ENCODE measurements at places on chromosomes 2 and 18.

GRCh38 chr2:49335546-49335945 is 181.2 kb upstream of the FSHR start:
- no peak for DNase-seq

DNA sequence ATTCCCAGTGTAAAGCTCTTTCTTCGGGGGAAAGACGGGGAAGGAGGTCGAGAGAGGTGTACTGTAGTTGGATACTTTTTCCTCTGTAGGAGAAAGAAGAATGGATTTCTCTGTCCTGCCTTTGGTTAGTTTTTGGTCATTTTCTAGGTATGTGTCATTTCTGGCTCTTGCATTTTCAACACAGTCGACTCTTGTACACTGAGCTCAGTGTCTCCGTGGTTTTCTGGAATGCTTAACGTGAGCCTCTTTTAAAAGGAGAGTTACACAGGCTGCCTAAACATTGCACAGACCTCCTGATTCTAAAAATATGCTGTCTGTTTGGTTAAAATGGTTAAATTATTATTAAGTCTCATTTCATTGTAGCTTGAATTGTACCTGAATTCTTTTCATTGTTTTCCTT is 21.8 kb upstream of the GLS start:
- no peak for DNase-seq

DNA sequence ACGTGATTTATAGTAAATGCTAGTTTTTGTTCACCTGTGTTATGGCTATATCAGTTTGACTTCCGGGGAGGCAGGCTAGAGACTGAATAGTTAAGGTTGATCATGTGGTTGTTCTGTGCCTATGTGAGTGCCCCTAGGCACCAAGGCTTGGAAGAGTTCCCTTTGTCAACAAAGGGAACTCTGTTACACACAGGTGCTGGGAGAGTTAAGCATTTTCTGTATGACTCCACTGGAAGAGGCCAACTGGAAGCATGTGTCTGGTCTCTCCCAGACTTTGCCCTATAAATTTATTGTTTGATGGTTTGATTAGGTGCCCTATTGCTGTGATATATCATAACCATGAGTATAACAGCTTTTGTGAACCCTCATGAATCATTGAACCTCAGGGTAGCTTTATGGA is 63.8 kb downstream of the ARL6IP6 start:
- DNase-seq: no peak

- no peak for DNase-seq
These were observed 298.8 kb downstream of the ZNF407 start for GRCh38 chr18:74896390-74896991.

DNA sequence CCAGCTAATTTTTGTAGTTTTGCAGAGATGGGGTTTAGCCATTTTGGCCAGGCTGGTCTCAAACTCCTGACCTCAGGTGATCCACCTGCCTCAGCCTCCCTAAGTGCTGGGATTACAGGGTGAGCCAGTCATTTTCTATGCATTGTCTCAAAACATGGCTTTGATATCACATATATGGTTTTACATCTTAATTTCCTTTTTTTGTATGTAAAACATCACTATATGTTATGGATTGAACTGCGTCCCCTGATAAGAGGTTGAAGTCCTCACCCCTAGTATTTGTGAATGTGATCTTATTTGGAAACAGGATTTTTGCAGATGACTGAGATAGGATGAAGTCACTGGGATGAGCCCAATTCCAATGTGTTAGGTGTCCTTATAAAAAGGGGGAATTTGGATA is 89.8 kb upstream of the MYCN start:
- no peak for DNase-seq

DNA sequence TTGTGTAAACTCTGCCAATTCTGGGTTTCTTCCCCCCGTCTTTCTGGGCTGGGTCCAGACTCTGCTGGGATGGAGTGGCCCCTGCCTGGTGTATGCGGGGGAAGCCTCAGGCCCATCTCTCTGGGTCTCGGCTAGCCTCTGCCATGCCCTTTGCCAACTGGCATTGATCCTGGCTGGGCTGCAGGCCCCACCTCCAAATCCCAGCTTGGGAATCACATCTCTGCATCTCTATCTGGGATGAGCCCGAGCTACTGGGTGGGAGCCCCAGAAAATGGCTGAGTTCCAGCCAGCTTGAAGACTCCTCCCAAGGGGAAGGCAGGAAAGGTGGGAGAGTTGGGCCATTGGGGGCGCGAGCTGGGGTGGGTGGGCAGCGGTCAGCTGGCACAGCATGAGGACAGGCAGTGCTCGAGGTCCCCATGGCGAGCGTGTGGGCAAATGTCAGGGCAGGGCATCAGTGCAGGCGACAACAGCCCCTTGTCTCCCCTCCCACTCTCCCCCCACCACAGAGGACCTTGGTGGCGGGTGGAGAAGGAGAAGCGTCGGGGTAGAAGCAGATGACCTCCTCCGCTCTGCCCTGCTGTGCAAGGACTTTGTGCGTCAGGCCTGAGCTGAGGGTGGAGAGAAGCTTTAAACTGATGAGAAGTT is 139.4 kb downstream of the ASB1 start:
- DNase-seq: no peak

- DNase-seq: no peak
These were observed 48.8 kb downstream of the ERBB4 start for GRCh38 chr2:212489719-212490346.

- DNase-seq: no peak
These were observed 66.1 kb upstream of the SMAD7 start for GRCh38 chr18:49016648-49017539.

DNA sequence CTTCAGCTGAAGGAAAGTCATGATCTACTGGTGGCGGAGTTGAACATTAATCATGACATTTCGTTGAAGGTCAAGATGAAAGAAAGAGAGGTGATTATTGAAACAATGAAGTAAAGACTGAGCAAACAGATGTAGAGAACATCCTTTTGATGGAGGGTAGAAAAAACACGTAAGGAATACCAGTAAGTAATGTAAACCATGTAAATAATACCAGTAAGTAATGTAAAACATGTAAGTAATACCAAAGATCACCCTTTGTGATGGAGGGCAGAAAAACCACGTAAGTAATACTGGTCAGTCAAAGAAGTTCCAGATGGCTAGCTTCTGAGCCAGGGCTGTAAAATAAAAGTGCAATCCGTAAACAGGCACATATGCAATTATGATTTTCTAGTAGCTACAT is 1387.7 kb downstream of the SUCLG1 start:
- DNase-seq: no peak

DNA sequence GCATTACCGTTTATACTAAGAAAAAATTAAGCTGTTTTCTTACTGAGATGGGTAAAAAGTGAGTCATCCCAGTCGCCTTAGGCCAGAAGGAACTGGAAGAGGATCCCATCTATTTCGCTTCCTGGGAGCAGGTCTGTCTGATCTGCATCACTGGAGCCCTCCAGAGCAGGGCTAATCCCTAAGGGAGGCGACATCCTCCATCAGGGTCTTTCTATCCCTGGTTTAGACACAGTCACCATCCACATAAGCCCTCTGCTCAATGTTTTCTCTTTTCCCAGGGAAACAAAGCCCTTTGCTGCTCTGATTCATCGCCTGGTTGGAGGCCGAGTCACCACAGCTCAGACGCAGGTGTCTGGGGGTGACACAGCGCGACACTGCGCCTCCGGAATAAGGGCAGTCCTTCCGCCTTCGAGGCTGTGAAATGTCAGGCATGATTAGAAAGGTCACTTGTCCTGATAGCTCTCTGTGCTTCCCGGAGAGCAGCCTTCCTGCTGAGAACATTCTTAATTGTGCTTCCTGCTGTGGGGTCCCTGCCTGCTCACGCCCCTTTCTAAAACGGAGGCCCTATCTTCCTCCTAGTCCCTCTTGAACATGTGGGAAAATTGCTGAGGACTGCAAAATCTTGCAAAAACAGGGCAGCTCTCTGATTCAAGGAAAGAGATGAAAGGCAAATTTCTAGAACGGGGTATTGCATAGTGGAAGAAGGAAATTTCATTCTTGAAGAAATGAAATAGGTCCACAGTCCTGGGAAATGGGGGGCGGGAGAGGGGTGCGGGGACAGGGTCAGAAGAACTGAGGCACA is 56.3 kb downstream of the MARCHF4 start:
- DNase-seq: no peak

GRCh38 chr2:15645300-15645699 is 53.6 kb downstream of the DDX1 start:
- DNase-seq: no peak

GRCh38 chr2:178512484-178512883 is 32.2 kb downstream of the PLEKHA3 start:
- no peak for DNase-seq

DNA sequence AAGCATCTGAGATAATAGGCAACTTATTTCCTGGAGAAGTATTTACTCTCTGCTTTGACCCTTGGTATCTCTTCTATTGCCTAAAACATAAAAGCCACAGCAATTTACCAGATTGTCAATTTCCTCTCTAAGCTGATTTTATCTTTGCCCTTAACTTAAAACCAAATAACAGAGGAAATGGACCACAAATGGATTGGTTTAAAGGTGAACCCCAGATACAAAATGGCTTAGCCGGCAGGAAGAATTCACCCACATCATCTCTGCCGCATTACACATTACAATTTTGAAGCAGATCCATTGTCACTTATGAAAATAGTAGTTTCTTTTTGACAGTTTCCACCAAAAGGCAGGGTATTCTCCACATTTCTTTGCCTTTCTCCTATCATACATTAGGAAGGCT is 585.8 kb upstream of the CHAC2 start:
- DNase-seq: no peak

- DNase-seq: no peak
These were observed 196.0 kb downstream of the KCNS3 start for GRCh38 chr2:18074476-18074875.

GRCh38 chr18:6722690-6723089 is 6.8 kb upstream of the ARHGAP28 start:
- no peak for DNase-seq

DNA sequence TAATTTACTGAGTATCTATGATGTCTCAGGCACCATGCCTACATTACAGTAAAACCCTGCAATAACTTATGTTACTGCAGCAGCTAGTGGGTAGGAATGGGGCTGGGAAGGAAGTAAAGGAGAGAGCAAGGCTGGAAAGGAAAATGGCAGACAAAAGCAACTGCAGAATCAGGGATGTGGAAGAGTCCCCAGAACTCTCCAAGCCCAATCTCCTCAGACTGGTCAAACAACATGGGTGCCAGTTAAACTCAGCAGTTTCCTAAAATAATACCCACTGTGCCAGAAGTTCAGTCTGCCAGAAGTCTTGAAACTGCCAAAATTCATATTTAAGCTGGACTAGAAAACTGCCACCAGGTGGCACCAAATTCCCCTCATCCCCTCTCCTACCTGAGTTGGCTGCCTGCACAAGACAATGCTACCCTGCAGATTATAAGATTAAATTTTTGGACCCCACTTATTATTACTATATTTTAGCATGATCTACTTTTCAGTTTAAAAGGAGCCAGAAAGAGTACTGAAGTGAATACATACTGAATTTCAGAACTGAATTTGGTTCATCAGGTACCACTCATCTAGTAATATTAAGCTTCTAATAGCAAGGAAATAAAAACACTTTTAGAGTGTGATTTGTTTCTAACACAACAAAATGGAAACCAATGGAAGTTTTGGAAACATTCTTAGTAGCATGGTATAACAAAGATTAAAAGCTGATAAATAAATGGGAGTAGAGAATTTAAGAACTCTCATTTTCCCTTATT is 86.8 kb upstream of the DNER start:
- DNase-seq: peak; percentile 42

GRCh38 chr2:216563646-216564045 is 65.0 kb downstream of the RPL37A start:
- no peak for DNase-seq

- no peak for DNase-seq
These were observed 224.9 kb upstream of the EPAS1 start for GRCh38 chr2:46072101-46072820.

DNA sequence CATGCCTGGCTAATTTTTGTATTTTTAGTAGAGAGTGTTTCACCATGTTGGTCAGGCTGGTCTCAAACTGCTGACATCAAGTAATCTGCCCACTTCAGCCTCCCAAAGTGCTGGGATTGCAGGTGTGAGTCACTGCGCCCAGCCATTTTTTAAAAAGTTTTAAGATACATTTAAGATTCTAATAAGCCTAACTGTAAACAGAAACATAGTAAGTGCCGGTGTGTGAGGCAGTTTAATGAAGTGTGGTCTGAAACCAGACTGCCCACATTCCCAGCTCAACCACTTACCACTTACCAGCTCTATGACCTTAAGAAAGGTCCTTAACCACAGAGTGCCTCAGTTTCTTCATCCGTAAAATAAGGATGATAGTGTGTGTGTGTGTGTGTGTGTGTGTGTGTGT is 42.4 kb downstream of the TMEM237 start:
- no peak for DNase-seq

GRCh38 chr2:152492911-152493310 is 157.9 kb downstream of the FMNL2 start:
- no peak for DNase-seq

DNA sequence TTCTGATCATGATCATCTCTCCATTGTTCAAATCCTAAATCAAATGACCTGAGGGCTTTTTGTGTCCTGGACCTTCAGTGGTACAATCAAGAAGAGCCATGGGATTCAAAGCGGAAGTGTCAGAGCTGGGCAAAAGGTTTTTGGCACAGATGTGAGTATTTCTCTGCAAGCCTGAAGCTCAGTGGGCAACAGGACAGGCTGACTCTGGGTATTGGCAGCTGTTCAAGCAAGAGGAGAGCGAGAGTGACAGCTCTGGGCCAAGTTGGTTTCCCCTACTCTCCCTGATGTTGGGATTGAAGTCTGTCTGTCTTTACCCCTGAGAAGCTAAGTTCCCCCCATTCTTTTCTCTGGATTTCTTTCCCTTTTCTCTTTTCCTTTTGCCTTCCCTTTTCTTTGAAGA is 33.3 kb downstream of the DSEL start:
- no peak for DNase-seq

DNA sequence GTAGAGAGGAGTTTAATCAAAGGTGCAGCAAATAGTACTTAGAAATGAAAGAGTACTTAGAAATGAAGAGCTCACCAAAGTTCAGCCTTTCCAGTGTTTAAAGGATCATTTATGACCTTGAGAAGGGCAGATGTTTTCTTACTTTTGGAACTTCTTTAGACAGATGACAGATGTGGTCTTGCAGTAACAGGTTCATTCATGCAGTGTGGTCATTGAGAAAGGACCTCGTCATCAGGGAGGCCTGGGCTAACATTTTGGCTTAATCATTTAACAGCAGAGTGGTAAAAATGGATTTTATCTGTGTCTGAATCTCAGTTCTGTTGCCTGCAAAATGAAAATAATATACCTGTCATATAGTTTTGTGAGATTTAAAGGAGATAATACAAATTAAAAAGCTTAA is 75.1 kb upstream of the NT5C1B start:
- DNase-seq: no peak

DNA sequence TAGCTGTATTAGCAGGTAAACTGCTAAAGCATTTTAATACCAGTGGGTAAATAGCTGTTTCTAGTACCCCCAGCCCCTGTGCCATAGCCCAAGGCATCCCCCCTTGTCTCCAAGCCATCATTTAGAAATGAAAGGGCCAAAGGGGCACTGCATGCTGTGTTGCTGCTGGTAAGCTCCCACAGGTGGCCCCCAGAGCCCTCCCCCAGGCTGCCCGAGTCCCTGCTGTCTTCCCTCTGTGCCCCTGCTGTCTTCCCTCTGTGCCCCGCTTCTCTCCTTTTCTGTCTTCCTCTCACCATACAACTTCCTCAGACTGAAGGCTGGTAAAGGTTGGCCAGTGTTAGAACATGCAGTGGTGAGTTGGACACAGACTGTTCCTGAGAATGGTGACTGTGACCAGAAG is 42.1 kb downstream of the ZAP70 start:
- no peak for DNase-seq
